Bone marrow (tissue), 2 donors: ENCODE measurements at places on chromosomes 13 and 19.

DNA sequence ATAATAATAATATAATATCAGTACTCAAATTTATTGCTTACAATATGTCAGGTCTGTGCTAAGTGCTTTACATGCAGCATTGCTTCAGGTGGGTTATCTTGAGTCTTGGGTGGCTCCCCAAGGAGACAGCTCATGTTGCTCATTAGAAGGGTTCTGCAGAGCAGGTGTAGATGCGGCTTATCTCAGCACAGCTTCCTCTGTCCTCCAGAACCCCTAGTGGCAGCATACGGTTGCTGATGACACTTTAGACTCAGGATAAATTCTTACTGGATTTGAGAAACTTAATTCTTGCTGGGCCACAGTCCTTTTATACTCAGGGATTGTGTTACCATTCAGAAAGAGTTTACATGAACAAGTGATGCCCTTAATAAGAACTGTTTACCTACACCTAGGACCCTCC lies 8.9 kb downstream of the COG3 start:
- no peak for DNase-seq

DNA sequence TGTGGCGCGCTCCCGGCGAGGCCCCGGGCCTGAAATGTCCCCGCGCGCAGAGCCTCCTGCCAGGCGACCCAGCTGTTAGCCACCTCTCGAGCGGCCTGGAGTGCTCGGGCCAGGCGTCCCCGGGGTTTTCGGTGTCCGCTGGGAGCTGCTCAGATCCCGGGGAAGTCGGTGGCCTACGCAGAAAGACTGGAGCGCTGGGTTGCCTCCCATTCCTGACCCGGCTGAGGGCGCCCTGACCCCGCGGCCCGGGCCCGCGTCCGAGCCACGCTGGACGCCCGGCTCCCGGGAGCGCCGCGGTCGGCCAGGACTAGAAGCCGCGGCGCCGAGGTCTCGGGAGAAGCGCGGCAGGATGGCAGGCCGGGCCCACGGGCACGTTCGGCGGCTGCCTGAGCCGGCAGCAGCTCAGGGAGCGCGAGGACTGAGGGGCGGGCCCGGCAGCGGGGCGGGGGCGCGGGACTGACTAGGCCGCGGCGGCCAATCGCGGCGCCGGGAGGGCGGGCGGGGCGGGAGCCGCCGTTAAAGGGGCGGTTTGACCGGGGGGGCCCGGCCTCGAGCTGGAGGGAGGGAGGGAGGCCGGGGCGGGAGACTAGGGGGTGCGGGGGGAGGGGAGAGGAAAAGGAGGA lies 1.3 kb upstream of the ZIC2 start:
- DNase-seq = no peak

DNA sequence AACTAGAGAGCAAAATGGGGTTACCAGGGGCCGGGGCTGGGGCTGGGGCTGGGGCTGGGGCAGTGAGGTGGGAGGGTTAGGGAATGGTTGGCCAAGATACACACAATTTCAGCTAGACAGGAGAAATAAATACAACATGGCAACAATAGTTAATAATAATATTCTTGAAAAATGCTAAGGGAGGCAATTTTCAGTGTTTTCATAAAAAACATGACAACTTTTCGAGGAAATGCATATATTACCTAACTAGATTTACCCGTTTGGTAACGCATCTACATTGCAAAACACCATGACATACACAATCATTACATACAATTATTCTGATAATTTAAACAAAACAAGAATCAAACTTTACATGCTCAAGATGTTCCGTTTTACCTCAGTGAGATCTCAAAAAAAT lies 12.2 kb downstream of the RFPL4AL1 start:
- DNase-seq = no peak

DNA sequence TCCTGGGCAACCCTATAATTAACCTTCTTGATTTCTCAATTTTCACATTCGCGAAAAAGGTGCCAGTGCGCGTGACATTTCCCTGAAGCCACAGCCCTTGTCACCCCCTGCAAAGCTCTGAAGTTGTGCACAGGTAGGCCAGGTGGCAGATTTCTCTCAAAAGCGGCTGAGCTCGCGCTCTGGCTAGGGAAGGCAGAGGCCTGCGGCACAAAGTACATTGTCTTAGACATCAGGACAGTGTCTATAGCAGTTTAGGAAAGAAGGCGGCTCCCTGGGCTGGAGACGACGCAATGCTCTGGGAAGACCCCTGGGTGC lies 42.9 kb upstream of the ZNF14 start:
- no peak for DNase-seq

DNA sequence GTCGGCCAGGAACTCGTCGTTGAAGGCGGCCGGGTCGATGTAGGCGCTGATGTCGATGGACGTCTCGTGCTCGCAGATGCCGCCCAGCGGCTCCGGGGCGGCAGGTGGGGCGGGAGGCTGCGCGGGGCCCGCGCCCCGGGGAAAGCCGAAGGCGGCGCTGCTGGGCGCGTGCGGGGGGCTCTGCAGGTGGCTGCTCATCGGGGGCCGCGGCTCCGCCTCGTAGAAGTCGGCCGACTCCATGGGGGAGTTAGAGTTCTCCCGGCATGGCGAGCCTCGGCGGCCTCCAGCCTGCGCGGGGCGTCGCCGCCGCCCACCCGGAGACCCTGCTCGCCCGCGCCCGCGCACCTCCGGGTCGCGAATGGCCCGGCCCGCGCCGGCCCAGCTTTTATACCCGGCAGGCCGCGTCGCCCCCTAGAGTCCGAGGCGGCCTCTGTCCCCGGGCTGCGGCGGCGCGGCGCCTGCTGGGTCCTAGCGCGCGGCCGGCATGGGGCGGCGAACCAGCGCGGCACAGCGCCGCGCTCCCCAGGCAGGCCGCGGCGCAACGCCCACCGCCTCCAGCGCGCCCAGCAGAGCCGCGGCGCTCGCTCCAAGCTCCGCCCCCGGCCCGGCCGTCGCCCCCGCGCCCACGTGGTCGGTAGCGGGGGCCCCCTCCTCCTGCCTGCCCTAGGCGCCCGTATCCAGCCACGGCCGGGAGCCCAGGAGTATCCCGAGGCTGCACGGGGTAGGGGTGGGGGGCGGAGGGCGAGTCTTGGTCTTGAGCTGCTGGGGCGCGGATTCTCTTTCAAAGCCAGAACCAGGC lies at the start of gene CEBPA:
Gene CEBPA, minus strand, starts transcription at position 360 of the 799 bp plus-strand sequence. Its CDS starts 120 bp downstream, at position 240.
- DNase-seq = peak; percentile 86

DNA sequence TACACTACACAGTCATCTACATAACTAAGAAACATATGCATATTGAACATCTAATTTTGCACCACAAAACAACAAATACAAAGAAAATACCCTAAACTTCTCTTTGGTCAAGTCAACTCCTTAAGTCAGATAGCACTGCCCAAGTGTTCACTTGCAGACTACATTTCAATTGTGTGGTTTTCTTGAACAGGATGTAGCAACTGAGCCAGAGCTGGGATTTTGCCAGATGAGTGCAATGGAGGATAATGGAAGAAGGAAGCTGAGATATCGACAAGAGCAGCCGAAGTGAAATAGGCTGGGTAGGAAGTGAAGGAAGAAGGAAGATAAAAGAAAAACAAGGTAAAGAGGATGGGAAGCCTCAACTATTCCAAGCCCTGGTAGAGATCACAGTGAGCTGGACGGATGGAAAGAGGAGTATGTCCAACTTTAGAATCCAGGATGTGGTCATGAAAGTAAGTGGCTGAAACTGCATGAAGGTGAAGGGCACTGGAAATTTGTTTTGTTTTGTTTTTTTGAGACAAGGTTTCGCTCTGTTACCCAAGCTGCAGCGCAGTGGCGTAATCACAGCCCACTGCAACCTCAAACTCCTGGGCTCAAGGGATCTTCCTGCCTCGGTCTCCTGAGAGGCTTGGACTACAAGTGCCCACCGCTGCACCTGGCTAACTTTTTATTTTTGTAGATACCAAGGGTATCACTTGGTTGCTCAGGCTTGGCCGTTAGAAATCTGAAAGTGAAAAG lies 15.0 kb downstream of the NUFIP1 start:
- no peak for DNase-seq

GRCh38 chr13:34349091-34349722 lies 531.3 kb downstream of the RFC3 start:
- DNase-seq = no peak

GRCh38 chr19:42207767-42208271 lies 9.7 kb downstream of the DEDD2 start:
- DNase-seq = no peak

- no peak for DNase-seq
These were observed 155.0 kb upstream of the SERP2 start for GRCh38 chr13:44218501-44219240.

- DNase-seq = no peak
These were observed 534.4 kb downstream of the IRS2 start for GRCh38 chr13:109251956-109252355.

- no peak for DNase-seq
These were observed 168.1 kb upstream of the IRS2 start for GRCh38 chr13:109954441-109954840.

DNA sequence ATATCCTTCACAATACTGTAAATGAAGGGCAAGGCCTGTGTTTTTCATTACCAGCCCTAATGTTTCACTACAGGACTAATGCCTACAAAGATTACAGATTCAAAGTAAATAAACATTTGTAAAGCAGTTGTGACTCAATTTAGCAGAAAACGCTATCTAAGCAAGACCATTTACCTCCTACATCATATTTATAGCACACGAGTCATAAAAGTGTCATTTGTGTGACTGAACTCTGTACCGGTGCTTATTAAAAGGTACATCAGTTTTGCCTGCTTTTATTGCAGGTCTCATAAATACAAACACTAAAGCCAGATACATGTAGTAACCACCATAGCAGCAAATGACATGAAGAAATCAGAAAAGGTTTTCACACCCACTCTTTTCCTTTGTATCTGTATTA lies 61.5 kb upstream of the SLC15A1 start:
- DNase-seq = no peak

- no peak for DNase-seq
These were observed 39.3 kb upstream of the ISYNA1 start for GRCh38 chr19:18477042-18477779.

DNA sequence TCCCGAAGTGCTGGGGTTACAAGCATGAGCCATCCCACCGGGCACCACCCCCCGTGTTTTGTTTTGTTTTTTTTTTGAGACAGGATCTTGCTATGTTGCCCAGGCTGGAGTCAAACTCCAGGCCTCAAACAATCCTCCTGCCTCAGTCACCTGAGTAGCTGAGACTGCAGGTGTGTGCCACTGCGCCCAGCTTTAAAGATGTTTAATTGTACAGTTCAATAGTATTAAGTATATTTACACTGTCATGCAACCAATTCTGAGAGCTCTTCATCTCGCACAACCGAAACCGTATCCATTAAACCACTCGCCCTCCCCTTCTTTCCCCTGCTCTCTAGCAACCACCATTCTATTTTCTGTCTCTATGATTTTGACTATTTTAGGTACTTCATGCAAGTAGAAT lies 15.6 kb downstream of the NUCB1 start:
- DNase-seq = no peak

- DNase-seq = peak; percentile 50
These were observed 15.4 kb downstream of the FCHO1 start for GRCh38 chr19:17766543-17767131.

GRCh38 chr13:74645586-74645985 lies 511.4 kb upstream of the KLF12 start:
- no peak for DNase-seq

DNA sequence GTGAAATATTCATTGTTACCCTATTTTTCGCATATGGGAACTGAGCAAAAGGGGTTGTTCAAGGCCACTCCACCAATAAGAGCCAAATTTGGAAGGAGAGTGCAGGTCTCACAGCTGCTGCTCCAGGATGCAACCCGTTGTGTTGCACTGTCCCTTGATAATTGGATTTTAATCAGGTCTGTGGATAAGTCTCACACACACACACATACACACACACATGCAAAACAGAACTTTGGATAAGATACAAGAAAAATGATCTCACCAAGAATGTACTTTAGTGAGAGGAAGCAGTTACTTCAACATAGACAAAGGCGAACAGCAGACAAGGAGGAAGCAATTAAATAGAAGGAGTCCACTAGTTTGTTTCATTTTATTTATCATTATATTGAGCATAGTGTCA lies 127.3 kb upstream of the EDNRB start:
- peak; percentile 13 for DNase-seq

DNA sequence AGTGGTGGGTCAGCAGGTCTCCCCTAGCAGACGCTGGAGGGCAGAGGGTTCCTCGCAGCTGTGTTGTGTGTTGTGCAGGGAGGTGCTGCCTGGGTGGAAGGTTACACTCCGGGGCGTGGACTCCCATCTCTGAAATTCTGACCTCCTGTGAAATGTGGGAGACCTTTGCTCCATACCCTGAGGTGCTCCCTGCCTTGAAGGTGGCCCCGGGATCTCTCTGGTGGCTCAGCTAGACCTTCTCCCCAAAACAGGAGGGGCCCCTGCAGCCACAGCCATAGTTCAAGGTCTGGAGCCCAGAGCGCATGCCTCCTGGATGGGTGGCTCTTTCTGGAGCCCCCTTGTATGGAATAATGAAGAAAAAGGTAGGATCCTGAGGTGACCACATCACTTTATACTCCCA lies 70.2 kb downstream of the SOX1 start:
- no peak for DNase-seq

DNA sequence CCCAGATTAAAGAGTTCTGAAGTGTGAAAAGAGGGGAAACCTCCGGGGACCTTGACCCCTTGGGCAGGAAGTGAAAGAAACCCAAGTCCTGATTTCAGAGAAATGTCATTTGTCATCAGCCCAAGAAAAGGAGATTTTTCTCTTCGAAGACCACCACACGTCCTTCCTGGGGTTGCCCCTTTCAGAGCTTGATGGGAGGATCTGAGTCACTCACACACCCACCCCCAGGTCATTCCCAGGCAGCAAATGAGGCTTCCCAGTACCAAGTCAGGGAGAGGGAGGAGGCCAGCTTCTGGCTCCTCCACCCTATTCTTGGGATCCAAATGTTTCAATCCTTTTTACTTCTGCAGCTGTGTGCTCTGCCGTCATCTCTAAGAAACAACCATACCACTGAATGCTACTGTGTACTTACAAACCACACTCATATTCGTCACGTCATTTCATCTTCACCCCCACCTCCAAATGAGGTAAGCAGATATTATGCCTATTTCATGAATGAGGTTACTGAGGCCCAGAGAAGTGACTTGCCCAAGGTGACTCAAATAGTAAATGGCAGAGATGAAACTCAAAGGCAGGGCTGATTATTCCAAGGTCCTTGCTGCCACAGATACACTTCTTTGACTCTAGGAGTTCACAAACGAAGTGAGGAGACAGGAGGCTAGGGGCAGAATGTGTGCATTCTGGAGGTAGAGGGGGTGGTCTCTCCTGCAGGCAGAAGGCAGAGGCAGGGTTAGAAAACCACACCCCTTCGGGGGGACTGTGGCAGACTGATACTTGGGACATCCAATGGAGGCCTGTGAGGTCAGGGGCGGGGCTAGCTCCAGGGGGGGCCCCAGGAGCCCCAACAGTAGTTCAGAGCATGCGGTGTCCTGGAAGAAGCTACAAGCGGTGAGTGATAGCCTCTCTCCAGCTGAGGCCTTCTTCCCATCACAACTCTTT lies 5.0 kb upstream of the KMT2B start:
- no peak for DNase-seq

- no peak for DNase-seq
These were observed 796 bp upstream of the LSM14A start for GRCh38 chr19:34171539-34171876.

- DNase-seq = no peak
These were observed 209.7 kb downstream of the SPRY2 start for GRCh38 chr13:80131204-80131603.
